Psoas muscle (tissue), 8 donors: ENCODE measurements at places on chromosomes 12 and 14. TPM values are rescaled to one million over a fixed set of nuclear protein-coding genes. Genes with fewer than 3 reads are reported as not detected.

DNA sequence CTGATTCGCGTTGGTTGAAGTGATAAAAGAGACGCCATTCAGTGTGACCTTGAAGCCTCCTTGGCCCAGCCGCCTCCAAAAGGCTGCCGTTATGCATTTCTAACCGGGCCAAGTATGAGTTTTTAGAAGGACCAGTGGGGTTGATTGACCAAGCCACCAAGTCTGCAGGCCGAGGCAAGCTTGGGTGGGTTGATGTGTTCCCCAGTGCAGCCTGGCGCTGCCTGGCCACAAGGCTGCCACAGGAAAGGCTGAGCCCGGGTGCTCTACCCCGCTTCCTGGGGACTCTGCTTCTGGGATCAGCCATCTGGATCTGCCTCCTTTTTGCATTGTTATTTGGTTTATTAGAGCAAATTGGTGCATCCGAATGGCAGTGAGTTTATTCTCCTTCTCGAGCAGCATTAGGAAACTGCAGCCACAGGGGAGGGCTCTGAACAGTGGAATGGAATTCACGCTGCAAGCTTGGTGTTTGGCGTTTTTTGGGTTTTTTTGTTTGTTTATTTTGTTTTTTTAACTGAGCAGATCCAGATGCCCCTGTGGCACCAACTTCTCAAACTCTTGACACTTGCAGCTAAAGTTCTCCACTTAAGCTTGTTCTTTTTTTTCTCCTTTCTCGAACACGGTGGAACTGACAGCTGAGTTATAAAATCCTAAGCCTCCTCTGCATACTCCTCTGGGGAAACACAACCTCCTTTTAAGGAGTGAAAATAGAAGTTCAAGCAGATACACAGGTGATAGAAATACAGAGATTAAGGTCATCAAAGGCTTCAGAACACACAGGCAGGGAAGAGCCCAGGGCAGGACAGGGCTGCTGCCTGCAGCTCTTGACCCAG is 145.4 kb upstream of the FKBP4 start:
- DNase-seq = no peak

- no peak for DNase-seq
These were observed 14.5 kb upstream of the KIF26A start for GRCh38 chr14:104123879-104124278.

DNA sequence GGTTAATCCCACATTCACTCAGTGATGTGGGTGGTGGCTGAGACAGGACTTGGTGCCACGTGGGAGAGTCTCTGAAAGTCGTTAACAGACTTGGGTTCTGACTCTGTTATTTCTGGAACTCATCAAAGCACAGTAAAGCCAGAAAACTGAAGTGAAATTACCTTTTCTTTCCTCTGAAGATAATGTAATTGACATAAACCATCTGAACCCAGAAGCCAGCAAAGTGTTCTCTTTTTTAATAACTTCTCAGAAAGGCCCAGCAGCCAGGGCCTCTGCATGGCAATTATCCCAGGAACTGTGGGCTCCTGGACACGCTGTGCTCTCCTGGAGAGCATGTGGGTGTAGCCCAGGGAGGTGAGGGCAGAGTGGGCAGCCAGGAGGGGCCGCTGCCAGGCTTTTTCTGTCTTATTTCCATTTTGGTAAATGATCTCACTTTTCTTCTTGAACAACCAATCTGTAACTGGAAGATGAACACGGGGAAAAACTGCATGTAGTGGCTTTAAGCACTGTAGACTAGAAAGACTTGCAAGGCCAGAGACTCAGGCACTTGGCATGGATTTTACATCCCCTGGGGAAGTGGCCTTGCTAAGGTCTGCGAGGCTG is 444.1 kb upstream of the TMEM132C start:
- no peak for DNase-seq

DNA sequence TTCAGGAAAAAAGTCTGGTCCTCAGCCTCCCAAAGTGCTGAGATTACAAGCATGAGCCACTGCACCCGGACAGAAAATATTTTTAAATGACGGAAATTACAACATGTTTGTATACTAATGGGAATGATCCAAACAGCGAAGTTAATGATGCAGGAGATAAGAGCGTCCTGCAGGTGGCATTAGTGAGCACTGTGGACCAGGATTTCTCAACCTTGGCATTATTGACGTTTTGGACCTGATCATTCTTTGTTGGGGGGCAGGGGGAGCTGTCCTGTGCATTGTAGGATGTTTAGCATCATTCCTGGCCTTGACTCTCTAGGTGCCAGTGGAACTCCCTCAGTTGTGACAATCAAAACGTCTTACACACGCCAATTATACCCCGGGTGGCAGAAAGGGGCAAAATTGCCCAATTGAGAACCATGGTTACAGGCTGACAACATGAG is 34.1 kb downstream of the SCFD1 start:
- DNase-seq = no peak

GRCh38 chr14:105146181-105146975 is 22.2 kb downstream of the JAG2 start:
- DNase-seq = no peak

GRCh38 chr12:14567351-14568162 is at the start of gene PLBD1:
Gene PLBD1, minus strand, starts transcription at chr12:14567883. Its CDS starts 187 bp downstream, at chr12:14567696.
- DNase-seq = peak; percentile 77

Gene BDKRB1
- 0.75 TPM for total RNA-seq
